Neural progenitor cell (in vitro differentiated cells): ENCODE measurements at places on chromosomes 6 and 20. TPM values are rescaled to one million over a fixed set of nuclear protein-coding genes. Genes with fewer than 3 reads are reported as not detected.

ZNF334 gene
- 29.0 and 45.9 TPM in 2 replicates for total RNA-seq

SLPI gene
- not detected in 2 replicates for total RNA-seq

DNA sequence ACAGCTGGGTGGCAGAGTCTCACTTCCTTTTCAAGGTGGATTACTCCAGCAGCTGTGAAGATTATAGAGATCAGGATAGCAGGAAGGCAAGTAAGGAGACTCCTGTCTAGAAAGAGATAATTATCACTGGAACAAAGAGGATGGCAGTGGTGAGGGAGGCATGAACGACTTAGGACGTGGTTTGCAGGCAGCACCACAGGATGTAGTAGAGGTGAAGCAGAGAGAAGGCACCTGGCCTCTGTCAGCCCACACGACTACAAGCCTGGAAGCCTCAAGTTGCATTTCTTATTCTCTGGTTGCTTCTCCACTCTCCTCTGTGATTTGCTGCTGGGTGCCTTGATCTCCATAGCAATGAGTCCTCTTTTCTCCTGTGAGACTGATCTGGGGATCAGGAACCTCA, 62.7 kb downstream of the TSHZ2 start:
- peak; percentile 11 for DNase-seq

GRCh38 chr20:25493137-25493536, 85.7 kb downstream of the GINS1 start:
- no peak for DNase-seq

GLP1R gene
- 0.82 and 1.3 TPM in 2 replicates for total RNA-seq

DNA sequence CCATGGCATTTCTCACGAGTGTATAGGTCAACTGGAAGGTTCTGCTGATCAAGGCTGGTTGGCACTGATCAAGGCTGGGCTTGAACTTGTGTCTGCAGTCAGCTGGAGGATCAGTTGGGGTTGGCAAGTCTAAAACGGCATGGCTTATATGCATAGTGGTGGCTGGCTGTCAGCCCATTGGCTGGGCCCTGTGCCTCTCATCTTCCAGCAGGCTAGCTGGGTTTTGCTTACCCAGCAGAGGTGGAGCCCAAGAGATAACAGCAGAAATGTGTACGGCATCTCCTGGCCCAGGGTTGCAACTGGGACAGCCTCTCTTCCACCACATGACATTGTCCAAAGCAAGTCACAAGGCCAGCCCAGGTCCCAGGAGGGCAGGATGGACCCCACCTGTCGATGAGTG, 158.2 kb downstream of the BMP7 start:
- DNase-seq: no peak

GRCh38 chr6:135129136-135129856, 51.8 kb upstream of the MYB start:
- DNase-seq: no peak

SRXN1 gene
- 6.8 and 12.8 TPM in 2 replicates for total RNA-seq

- peak; percentile 84 for DNase-seq
Measured at GRCh38 chr6:27138837-27139755, 108.4 kb upstream of the PRSS16 start.

MAPK14 gene
- total RNA-seq: 60.8 and 65.0 TPM in 2 replicates

- DNase-seq: peak; percentile 29
Measured at GRCh38 chr6:102114402-102114801, 720.9 kb downstream of the GRIK2 start.

DNA sequence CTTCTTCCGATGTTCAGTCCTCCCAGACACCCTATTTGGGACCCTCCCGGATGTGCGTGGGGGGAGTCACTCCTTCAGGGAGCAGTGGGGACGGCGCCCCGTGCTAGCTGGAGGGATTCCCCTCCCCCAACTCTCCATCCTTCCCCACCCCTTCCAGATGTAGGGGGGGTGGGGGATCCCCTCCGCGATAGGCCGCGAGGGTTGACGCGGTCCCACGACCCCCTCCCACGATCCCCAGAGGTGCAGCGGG, 548 bp downstream of the GNL1 start:
- DNase-seq: no peak

OR2J3 gene
- total RNA-seq: 0.04 TPM in 1 of 2 replicates, not detected in the other

NKX2-2 gene
- not detected in 2 replicates for total RNA-seq

DNA sequence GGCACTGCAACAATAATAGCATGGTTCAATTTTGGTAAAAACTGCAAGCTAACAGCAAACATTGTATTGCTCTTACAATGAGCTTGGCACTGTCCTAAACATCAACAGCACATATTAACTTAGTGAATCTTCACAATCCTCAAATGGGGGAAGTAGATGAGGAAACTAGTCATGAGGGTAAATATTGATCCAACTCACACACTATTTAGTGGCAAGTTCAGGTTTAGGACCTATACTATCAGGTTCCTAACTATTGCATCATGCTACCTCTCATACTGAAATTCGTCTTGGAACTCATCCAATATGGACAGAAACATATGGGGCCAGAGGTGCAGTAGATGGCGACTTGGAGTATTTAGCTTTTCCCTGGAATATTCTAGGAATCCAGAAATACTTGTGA, 34.2 kb downstream of the FKBP1C start:
- DNase-seq: no peak

DNA sequence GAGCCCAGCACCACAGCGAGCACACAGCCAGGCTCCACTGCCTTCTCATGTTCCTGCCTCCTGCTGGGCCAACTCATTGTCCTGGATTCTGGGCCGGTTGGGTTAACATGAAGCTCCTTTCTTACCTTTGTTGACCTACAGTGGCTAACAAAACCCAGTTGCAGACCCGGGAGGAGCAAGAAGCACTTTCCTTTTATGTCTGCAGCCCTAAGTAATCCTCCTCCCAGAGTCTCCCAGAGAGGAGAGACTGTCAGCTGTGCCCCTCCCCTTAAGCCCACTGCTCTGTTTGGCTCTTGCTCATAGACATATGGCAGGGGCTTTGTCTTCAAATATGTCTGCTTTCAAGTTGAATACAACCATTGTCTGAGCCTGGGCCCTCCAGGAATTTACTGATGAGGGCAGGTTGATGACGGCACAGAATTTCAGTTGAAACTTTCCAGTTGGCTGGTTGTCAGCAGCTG, 55.2 kb downstream of the PSMB1 start:
- peak; percentile 95 for DNase-seq

DNA sequence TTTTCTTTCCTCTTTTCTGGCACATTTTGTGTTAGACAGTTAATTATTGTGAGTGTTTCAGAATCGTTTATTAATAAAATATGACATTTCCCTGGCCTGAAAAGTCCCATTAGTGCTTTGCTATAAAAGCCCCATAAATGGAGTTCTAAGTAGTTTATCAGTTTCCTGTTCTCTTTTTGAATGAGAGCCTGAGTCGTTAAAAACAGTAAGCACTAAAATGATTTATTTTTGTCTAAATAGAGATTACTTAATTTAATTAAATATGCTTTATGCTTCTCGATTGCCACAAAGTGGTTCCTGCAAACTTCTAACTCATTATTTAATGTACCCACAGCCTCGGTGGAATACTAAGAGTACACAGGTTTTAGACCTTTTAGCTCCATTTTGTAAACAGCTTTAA, 577.9 kb downstream of the C6orf118 start:
- no peak for DNase-seq

DNA sequence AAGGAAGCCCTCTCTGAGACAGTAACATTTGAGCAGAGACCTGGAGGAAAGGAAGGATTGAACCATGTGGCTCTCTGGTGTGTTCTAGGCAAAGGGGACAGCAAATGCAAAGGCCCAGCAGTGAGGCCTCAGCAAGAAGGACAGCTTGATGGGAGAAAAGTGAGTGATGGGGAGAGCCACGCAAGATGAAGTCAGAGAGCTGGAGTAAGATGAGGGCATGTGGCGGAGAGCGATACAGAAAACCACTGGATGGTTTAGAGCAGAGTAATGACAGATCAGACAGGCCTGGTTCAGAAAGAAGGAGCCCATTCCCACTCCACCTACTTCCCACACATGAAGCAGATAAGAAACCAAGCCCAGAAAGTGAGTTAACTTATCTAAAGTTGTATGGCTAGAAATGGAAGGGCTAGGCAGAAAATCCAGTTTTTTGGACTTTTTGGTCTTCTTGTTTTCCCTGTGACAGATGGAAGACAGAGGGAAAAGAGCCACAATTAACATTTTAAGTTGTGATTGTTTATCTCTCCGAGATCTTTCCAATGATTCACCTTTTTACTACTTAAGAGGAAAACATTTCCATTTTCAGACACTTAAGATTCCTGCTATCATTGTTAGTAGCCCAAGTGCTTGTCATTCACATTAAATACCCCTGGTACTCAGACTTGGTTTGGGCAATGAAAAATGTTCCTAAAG, 723 bp upstream of the SNPH start:
- DNase-seq: no peak

DNA sequence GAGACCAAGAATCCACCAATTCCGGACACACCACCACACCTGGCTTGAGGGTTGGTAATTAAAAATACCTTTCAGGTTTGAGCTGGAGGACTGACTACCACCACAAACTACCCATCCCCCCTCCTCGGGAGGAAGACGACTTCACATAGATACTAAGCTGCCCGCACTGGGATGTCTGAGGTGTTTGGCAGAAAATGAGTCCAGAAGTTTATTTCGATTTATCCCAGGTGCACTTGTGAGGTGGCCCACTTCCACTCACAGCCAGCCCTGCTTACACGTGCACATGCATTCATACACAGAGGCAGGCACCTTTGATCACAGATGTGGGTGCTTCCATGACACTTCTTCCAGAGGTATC, 187.1 kb downstream of the ID4 start:
- no peak for DNase-seq

- no peak for DNase-seq
Measured at GRCh38 chr20:50409495-50409894, 100.7 kb upstream of the PTPN1 start.

DNA sequence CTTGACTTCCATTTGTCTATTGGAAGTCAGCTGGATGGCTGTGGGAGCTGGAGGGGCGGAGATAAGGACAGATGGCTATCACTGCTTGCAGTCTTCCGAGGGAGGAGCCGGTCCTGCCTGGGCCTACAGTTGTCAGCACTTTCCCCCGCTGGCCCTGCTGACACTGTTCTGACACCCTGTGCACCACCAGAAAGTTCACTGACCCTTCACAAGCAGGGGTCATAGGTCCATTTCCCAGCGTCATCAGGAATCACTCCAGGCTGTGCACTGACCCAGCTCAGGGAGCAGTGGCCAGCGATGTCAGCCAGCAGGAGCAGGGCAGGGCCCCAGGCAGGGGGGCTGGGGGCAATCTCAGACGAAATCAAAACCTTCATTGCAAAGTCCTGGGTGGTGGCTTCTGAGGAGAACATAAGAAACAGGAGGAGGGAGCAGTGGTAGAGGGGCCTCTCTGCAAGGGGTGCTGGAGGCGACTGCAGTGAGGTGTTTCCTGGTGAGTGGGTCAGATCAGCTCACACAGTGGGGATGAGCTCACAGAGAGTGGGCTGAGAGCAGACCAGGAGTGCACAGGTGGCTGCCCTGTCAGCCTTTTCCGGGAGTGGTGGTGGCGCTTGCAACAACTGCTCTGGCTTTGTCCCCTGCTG, 26.5 kb upstream of the PLEKHG1 start:
- DNase-seq: peak; percentile 52

GRCh38 chr20:20366876-20367574, 879 bp upstream of the INSM1 start:
- DNase-seq: peak; percentile 73

DNA sequence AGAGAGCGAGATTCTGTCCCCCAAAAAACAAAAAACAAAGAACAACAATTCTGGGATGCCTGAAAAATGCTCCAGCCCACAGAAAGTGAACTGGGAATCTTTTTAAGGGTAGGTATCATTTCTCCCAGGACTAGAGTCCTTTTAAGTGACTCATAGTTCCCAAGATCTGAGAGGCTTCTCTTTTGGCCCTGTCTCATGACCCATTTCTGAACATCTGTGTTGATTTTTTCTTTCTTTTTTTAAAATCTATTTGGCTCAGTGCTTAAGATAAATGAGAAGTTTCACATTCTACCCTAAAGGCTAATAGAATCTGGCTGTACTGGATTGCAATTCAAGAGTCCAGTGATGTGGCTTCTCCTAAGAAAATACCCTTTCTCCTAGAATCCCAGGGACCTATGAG, 217.6 kb upstream of the FOXQ1 start:
- DNase-seq: no peak

JPH2 gene
- total RNA-seq: not detected in 2 replicates

MAP7 gene
- total RNA-seq: 8.9 and 9.0 TPM in 2 replicates

C6orf15 gene
- total RNA-seq: not detected in 2 replicates

GRCh38 chr20:64159711-64160110, 4.5 kb upstream of the MYT1 start:
- DNase-seq: no peak

SLC35D3 gene
- 0.58 TPM in 1 of 2 replicates, not detected in the other for total RNA-seq

ZNF165 gene
- total RNA-seq: 1.9 and 2.1 TPM in 2 replicates

DNA sequence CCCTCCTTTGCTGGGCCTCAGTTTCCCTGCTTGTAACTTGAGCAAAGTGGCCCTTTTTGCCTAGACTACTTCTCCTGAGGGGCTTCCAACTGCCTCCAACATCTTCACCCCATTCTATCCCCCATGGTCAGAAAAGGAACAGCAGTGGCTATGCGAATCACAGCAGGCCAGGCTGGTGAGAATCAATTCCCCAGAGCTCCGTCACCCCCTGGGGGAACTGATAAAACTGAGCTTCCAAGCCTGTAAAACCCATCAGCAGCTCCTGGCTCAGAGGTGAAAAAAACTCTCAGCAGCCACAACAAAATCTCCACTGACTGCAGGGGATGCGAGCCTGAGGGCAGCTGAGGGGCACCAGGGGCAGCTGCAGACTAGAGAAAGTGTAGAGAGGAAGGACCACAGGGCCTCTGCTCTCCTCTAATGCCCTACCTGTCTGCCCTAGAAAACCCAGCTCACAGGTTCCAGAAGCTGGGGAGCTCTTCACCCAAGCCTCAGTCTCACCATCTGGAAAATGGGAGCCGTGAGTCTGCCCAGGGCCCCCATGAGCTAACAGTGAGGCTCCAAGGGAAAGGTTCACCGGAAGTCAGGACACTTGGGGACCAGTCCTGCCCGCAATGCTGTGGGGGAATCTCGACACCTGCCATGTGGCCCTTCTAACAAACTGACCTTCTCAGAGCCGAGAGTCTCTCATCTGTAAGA, 120.6 kb downstream of the GRM4 start:
- DNase-seq: no peak
